Islet precursor cell (in vitro differentiated cells): ENCODE measurements at places on chromosomes 3 and 15.

DNA sequence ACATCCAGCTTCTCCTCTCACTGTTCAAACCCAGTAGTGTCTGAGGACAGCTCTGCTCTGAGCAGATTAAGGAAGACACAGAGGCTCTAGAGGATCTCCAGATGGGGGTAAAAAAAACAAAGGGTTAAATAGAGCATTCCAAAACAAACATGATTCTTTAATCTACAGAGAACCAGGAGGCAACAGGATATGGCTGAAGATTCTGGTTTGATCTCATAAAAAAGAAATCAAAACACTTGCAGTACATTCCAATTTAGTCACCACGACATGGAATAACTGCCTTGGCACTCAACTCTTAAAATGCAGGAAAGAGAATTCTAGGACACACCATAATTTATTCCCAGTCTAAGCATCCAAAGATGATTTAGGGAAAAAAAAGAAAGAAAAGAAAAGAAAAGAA is 32.0 kb downstream of the TM4SF4 start:
- DNase-seq = no peak

GRCh38 chr3:194671511-194671899 is 486 bp downstream of the LSG1 start:
- DNase-seq = no peak

DNA sequence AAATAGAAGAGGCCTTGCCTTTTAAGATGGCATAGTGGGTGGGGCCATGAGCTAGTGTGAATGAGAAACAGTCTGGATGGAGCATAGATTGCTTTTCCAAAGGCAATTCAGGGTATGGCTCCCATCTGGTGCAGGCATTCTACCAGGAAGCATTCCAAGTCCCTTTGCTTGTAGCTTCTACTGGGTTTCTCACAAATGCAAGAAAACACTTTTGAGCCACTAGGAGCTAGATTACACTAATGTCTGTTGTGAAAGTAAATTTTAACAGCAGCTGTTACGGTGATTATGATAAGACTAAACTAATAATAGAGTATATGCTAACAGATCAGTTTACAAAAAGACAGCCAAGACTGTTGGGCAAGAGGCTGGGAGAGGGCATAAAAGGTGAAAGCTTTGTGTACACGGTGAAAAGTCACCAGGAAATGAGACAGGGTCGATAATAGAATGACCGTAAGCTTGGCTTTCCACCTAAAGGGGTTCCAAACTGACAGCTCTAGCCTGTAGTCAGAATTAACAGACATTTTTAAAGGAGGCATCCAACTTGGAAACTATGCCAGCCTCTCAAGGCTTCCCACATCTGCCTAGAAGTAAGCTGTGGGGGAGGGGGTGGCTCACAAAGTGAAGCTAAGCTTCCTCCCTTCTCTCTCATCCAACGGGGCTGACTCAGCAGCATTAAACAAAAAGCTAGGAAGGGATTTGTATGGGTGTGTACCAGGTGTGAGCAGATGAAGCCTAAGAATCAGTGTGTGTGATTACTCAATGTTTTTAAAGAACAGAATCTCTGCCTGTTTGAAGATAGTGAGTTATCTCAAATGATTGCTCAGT is 61.1 kb upstream of the GPD1L start:
- DNase-seq = no peak

- no peak for DNase-seq
Observed at GRCh38 chr15:99842071-99842470, 108.8 kb upstream of the LYSMD4 start.

DNA sequence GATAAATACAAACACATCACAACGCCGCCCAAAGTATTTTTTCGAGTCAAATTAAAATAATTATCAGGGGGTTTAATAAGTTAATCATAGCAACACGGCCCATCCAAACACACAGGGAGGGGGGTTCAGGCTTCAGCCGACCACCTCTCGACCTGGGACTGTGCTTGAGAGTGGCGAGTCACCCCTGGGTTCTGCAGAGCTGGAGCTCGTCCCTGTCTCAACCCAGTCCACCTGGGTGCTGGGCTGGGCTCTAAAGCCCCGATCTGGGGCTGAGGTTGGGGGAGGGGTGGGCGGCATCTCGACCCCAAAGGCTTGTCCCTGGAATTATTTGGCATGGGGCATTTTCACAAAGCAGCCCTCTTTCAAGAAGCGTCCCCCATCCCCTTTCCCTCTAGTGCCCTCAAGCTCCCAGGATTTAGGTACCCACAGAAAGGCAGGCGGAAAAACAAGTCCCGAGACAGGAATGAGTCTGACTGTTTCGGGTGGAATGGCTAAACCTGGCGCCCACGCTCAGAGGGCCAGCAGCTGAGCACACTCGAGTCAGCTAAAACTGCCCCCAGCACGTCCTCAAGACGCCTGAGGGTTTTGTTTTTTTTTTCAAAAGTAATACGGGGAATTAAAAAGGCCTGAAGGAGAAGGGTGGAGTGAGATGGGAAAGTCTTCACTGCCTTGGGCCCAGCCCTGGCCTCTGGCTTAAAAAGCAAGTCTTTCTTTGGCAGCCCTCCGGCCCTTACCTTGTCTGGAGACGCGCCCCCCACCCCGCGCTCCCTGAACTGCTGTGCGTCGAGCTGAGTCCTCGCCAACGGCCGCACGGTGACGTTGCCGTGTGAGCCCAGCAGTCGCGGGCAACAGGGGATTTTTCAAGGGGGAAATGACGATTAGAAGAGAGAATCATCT is 32.5 kb downstream of the NR2F2 start:
- peak; percentile 68 for DNase-seq

- no peak for DNase-seq
Observed at GRCh38 chr15:65923264-65923663, 54.0 kb downstream of the RAB11A start.
